ENCODE measurements at places on chromosomes 7 and 10.

DNA sequence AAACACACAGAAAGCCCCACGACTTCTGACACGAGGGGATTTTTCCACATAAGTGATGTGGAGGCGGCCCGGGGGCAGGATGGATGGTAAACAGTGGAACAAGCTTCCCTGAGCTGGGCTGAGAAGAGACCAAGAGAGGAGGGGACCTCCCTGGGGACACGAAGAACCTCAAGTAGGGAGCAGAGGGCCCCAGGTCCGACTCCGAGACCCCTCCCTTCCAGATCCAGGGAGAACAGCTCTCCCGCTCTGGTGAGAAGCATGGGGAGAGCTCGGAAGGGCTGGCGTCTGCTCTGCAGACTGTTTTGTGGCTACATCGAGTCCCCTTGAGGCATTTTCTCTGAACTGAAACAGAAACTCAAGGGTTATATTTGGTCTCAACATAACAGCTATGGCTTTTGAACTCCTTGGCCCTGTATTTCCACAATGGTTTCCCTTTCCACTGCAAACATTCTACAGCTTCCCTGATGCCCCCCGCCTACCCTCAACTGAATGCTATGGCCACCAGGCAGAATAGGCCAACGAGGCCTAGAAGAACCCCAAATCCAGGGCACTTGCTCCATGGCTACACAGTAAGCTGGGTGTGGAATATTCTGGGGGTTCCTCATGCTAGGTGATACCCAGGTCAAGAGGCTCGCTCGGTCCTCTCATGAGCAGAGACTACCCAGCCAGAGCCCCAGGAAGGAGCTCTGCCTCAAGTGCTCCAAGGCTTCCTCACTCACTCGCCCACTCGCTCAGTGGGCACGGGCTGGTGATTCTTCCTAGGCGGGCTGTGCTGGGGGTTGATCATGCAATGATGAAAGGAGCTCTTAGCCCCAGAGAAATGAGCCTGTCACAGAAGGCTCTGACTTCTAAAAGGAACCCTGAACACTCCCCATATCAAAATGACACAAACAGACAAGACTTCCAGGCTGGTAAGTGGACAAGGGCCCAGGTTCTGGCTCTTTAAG, 47.5 kb downstream of the FAM53B start:
- no peak for DNase-seq

DNA sequence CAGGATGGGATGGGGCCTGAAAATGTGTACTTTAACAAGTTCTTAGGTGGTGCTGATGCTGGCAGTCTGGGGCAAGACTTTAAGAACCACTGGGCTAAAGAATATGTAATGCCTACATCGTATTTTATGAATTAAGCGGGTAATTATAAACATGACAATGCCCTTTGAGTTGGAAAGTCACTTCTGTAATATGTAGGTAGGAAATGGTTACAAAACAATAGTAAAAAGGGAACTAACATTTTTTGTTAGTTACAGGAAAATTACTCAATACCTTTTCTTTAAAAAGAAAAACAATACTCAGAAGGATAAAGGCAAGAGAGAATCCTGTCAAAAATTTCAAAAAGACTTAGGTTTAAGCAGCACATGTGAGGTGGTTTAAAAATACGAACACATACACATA, 48.3 kb upstream of the STEAP4 start:
- no peak for DNase-seq

GRCh38 chr10:76033457-76034196, 602.2 kb downstream of the LRMDA start:
- DNase-seq = no peak

DNA sequence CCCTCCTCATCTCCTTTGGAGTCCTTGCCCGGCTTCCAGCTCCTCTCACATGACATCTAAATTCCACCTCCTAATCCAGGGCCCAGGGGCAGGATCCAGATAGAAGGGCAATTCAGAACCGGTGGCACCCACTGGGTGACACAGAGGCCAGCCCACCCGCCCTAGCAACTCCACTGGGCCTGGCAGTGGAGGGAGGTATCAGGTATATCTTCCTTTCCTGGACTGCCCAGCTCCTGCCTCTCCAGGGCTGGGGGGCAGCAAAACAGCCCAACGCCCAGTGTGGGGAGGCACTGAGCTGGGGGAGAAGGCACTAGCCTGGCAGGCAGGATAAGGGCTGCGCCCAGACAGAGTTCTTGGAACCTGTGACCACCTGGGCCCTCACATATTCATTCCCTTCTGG, 10.4 kb upstream of the TRIM8 start:
- DNase-seq = no peak

DNA sequence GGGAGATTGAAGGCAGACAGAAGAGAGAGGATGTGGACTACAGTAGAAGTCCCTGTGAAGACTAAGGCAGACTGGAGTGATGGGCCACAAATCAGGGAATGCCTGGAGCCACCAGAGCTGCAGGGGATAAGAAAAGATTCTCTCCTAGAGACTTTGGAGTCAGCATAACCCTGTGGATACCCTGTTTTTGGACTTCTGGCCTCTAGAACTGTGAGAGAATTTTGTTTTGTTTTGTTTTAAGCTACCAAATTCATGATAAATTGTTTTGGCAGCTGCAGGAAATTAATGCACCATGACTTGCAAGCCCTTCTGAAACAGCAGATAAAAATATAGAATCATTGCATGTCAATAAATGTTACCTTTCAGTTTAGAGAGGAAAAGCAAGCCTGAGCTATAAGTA, 41.3 kb downstream of the INHBA start:
- DNase-seq = no peak

DNA sequence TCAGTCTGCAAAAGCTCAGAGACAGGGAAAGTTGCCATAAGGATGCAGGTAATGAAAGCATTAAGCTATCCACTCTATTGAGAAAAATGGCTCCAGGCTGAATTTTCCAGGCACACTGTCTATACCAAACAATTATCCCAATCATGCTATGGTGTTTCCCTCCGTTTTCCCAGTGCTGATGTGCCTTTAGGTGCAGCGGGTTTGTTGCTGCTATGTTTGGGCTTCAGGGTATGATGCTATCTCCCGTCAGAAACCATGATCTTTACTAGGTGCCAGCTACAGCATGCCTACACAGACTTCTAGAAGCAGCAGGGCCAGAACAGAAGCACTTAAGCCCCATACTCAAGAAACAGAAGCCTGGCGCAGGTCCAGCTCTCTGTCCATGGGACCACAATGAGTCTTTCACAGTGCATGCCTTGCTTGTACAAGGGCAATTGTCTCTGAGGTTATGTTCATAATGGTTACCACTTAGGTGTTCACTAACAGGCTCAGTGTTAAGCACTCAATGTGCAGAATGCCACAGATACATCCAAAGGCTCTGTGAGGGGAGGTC, 19.4 kb downstream of the STEAP1B start:
- DNase-seq = no peak

DNA sequence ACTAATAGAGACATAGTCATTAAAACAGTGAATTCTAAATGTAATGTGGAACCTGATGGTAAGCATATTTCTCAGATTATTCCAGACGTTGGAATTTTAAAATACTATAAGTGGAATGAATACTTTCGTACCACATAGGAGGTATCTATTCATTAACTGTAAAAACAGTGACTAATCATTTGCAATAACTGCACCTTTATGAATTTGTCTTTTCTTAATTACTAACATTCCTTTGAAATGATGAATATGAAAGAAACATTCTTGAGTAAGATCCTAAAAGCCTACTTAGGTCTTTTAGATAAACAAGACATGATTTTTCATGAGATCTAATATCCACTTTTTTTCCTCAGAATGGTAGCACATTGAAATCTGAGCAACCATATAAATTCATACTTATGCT, 549.0 kb upstream of the LRRN3 start:
- DNase-seq = no peak
